Osteoblast (primary cell): ENCODE measurements at places on chromosomes 5 and 9. TPM values are rescaled to one million over a fixed set of nuclear protein-coding genes. Genes with fewer than 3 reads are reported as not detected.
A peak's percentile ranks its signal among the peaks of the same experiment; 100 is the strongest.

DNA sequence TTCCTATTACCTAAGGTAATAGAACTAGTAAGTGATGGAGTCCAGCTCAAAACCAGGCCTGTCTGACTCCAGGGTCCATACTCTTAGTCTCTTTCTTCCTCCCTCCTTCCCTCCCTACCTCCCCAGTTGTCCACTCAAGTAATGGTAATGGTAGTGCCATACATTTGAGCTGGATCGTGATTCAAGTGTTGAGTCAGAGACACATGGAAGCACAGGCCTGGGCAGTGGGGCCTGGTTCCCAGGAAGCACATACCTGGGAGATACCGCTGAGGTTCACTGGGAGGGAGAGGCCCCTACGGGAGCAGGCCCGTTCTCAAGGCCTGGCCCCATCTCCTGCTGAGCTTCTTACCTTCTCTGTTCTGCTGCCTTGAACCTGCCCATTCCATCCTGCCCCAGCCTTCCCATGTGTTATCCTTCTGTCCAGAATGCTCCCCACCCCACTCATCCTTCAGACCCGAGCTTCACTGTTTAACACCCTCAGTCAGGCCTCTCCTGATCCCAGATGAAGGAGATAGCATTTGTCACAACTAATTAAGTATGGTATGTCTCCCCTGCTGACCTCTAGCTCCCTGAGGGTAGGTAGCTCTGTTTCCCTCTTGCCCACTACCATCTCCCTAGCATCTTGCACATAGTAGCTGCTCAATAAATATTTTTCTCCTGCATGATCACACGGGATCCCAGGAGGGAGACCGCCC lies 13.8 kb downstream of the URM1 start:
- peak; percentile 77 for DNase-seq

DNA sequence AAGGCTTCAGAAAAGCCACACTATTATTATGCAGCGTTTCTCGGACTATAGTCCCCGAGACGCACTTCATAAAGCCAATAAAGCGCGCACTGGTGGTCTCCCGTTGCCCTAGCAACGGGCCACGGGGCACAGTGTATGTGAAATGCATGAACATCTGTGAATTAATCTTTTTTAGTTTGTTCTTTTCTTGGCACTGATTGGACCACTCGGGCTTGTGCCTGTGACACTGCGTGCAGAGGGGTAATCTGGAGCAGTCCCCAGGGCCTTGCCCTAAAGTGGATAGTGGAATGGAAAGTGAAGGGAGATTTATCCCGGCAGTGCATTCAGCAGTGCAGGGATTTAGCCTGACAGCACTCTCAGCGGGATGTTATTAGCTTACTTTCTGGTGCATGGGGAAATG lies 92.1 kb downstream of the TLE4 start:
- DNase-seq = no peak

Gene PCDHGB5
- 21.5 and 24.2 TPM in 2 replicates for total RNA-seq

GRCh38 chr5:56638768-56639238 lies 176.5 kb upstream of the MAP3K1 start:
- DNase-seq = no peak

DNA sequence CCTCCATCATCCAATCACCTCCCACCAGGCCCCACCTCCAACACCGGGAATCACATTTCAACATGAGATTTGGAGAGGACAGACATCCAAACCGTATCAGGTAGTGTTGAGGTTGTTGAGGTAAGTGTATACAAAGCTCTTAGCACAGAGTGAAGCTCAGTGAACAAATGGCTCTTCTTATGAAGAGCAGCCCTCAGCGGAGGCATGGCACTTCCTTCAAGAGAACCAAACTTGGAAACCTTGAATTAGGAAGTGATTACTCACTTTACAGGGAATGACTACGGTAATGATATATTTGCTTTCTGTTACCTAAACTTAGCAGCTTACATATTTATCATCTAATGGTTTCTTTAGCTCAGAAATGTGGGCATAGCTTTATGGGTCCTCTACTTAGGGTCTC lies 92.8 kb downstream of the IQGAP2 start:
- no peak for DNase-seq

Gene ORM2
- not detected in 2 replicates for total RNA-seq
